ENCODE measurements at places on chromosomes 11 and 22.

DNA sequence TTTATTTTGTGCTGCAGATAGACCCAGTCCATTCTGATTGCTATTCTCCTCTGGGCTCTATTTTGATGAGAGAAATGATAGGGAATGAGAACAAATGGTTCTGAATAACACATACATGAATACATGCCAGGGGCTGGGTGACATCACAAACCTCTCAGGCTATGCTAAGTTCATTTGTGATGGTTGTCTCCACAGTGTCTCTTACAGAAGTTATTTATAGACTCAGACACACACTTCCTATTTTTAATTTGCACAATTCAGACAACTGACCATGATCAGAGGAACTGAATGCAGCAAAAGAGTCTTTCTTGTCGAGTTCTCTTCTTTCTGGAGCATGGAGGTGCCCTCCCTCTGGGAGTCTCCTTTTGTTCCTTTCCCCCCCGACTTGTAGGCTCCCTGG is 991.7 kb downstream of the OPCML start:
- no peak for DNase-seq

DNA sequence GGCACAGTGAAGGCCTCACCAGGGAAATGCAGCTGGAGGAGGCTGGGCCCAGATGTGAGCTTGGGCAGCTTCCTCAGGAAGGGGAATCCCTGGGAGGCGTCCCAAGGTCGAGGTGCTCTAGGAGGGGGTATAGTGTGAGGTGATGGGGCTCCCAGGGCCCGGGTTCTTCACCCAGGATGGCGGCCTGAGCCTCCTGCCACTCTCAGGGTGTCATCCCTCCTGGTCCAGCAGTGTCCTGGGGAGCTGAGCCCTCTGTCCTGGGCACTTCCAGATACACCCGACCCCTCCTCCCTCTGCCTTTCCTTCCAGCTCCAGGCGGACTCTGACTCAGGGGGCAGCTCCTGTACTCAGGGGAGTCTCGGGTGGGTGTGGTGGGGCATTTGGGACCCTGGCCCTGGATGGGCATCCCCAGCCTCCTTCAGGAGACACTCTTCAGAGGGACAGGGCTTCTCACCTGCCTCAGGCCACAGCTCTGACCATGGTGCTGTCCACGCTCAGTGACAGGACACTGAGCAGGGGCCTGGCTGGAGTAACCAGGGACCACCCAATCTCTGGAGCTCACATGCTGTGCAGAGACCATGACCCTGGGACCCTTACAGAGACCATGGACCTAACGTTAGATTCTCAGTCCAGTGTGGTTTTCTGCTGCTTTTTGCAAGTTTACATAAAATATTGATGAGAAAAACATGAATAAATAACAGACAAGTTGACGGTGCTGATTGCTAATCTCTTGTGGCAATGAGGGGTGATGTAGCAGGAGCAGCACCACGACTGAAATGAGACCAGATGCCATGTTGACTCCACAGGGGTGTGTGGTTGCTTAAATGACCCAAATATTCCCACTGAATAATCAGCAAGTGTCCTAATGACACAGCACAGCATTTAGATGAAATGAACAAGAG is 101.9 kb downstream of the GGTLC2 start:
- DNase-seq = no peak

GRCh38 chr11:123696183-123696582 is 41.8 kb upstream of the SCN3B start:
- DNase-seq = no peak

- DNase-seq = no peak
These were observed 1.7 kb downstream of the SAMM50 start for GRCh38 chr22:43956805-43957463.

DNA sequence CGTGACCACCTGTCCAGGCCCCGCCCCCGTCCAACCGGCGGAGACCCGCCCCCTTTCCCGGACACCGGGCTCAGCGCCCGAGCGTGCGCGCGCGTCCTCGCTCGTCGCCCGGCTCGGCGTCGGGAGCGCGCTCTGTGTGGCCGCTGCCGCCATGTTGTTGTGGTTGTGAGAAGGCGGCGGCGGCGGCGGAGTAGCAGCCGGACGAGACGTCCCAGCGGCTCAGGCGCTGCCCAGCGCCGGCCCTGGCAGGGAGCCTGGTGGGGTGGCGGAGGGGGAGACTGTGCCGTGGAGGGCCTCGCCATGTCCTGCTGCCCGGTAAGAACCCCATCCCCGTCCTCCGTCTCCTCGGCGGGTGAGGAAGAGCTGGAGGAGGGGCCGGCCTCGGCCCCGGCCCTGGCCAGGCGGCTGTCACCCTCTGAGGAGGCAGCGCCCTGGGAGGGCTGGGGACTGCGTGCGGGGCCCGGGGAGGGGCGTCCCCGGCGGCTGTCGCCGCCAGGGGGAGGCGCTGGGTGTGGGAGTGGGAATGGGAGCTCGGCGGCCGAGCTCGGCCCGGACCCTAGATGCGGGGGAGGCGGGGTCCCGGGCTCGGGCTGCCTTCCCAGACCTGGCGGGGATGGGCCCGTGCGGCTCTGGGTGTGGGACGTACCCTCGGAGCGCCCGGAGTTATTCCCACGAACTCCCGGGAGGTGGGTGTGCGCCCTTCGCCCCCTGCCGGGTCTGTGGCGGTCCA is at the start of gene MTMR3:
TSS of gene MTMR3 (plus strand) at position 130 of the 730 bp plus-strand sequence. CDS start 87,886 bp downstream, outside the sequence.
- peak; percentile 77 for DNase-seq

DNA sequence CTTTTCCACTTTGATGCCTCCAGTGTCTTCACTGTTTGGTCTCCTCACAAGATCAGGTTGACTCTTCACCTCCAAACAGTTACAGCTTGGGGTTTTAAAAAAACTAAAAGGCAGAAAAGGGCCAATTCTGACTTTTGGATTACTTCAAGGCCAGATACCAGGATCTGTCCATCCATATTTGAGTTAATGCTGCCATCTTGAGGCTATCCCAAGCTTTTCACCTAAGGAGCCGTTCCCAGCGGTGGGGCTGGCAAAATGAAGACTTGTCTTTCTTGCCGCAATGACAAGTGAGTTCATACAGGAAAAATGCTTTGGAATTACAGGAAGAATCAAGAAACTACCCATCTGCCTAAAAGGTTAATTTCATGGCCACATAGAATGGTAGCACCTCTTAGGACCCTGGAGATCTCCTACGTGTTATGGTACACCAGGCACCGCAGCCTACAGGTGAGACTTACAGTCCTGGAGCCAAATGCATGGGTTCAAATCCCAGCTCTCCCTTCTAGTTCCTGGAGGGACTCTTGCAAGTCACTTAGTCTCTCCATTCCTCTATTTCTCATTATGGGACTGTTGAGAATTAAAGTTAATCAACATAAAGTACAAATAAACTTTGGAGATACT is 6.0 kb upstream of the OR5B21 start:
- DNase-seq = no peak

DNA sequence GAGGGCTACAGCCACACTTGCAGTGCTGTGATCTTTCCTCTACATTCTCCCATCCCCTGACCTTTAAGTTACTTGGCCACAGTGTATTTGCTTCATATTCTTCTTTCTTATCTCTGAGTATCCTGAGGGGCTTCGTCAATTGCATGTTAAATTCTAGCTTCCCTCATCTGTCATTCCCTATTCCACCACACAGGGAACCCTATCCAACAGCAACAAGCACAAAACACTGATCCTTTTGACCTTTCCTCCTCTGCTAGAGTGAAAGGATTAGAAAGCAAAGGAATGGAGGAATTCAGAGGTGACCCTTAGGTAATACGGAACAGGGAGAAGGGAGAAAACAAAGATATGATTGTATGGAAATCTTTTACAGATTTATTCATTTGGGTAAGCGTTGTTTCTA is 1061.7 kb upstream of the TENM4 start:
- no peak for DNase-seq

DNA sequence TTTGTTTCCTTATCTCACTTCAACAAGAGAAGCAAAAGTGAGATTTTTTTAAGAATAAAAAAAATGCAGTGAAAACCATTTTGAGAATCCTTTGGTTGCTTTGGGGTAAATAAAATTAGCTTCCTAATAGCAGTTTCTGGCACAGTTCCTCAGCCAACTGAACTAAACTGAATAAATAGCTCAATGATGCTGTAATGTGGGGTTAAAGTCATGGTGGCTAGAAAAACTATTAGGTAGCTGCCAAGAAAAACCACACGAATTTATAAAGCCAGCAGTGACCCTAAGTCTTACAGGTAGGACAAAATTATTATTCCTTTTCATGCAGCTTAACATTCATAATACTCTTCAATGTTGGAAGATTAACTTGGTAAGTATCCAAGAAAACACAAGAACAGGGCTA is 142.4 kb downstream of the APIP start:
- no peak for DNase-seq

GRCh38 chr11:25702417-25702816 is 629.5 kb upstream of the ANO3 start:
- DNase-seq = no peak

Measured in activated gamma-delta T cell (primary cell).